ENCODE measurements at places on chromosomes 2 and 18. TPM values are rescaled to one million over a fixed set of nuclear protein-coding genes. Genes with fewer than 3 reads are reported as not detected.
A peak's percentile ranks its signal among the peaks of the same experiment; 100 is the strongest.

MAP2 gene
- 123 TPM for total RNA-seq

DNA sequence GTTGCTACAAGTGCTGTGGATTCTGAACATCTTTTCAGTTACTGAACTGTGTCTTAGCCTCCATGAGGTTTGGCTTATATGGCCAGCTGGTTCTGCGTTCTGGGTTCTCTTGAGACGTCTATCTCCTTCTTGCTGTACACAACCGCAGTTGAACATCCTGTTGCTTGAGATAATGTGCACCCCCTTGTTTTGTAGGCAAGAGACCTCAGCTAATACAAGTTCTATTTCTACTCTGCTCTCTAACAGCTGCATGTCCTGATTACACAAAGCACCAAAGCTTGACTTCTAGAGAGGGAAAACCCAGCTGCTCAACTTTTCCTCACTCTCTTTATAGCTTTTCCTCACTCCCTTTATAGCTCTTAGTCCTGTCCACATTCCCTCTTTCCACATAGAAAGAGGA, 176.0 kb downstream of the LTBP1 start:
- H3K4me3 ChIP-seq: no peak overlapping the region
- H3K4me1 ChIP-seq: no peaks in the 10 kb centered on the region
- no peak for DNase-seq
- H3K36me3 ChIP-seq: no peaks in the 10 kb centered on the region

DIPK1C gene
- total RNA-seq: not detected

- H3K4me1 ChIP-seq: peaks cover 12% of the 10 kb centered on the region
- no peaks in the 10 kb centered on the region for H3K27me3 ChIP-seq
- H3K36me3 ChIP-seq: no peaks in the 10 kb centered on the region
Observed at GRCh38 chr2:109637749-109638570, 23.8 kb downstream of the SOWAHC start.

- peaks cover 16% of the 10 kb centered on the region for H3K4me1 ChIP-seq
- H3K36me3 ChIP-seq: peaks cover 2% of the 10 kb centered on the region
- DNase-seq: no peak
- H3K27me3 ChIP-seq: peaks cover 96% of the 10 kb centered on the region
- no peak overlapping the region for H3K27ac ChIP-seq
Observed at GRCh38 chr2:176088937-176089842, 3.3 kb upstream of the HOXD13 start.

KIF1A gene
- 90.9 TPM for total RNA-seq

DNA sequence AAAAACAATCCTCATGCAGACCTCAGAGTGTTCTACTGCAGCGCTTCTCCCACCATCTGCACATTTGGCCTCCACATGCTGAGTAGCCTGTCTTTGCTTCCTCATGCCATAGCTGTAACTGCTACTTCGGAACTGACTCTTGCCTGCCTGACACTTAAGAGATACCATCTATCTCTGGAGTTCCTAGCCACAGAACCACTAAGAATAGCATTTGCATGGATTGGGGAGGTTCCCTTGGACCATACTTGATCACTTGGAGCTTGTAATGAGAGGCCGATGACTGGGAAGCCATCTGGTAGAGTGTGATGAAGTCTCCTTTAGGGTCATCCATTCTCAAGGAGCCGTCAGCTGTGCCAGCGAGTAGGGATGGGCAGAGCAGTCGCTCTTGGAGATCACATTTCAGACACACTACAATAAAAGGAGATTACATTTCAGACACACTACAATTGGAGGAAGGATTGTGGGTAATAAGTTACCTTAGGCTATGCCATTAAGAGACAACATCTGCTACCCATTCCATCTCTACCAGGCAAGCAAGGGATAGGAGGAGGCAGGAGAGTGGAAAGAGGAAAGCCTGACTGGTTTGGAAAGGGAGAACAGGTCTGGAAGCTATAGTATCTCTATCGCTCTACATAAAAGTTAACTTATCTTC, 21.8 kb downstream of the DOK1 start:
- H3K4me3 ChIP-seq: no peak overlapping the region
- no peak for DNase-seq
- no peak overlapping the region for H3K27ac ChIP-seq
- H3K27me3 ChIP-seq: peaks cover 5% of the 10 kb centered on the region
- peaks cover 20% of the 10 kb centered on the region for H3K4me1 ChIP-seq

GRCh38 chr2:88177556-88177955, 7.4 kb downstream of the THNSL2 start:
- no peak overlapping the region for H3K4me3 ChIP-seq
- H3K36me3 ChIP-seq: no peaks in the 10 kb centered on the region

GRCh38 chr18:7637269-7637668, 70.2 kb downstream of the PTPRM start:
- no peaks in the 10 kb centered on the region for H3K36me3 ChIP-seq
- no peak for DNase-seq
- no peaks in the 10 kb centered on the region for H3K4me1 ChIP-seq
- no peak overlapping the region for H3K27ac ChIP-seq

- H3K36me3 ChIP-seq: no peaks in the 10 kb centered on the region
- no peaks in the 10 kb centered on the region for H3K4me1 ChIP-seq
- H3K27me3 ChIP-seq: no peaks in the 10 kb centered on the region
- H3K4me3 ChIP-seq: no peak overlapping the region
Observed at GRCh38 chr18:61742565-61743429, 150.0 kb downstream of the RNF152 start.

DNA sequence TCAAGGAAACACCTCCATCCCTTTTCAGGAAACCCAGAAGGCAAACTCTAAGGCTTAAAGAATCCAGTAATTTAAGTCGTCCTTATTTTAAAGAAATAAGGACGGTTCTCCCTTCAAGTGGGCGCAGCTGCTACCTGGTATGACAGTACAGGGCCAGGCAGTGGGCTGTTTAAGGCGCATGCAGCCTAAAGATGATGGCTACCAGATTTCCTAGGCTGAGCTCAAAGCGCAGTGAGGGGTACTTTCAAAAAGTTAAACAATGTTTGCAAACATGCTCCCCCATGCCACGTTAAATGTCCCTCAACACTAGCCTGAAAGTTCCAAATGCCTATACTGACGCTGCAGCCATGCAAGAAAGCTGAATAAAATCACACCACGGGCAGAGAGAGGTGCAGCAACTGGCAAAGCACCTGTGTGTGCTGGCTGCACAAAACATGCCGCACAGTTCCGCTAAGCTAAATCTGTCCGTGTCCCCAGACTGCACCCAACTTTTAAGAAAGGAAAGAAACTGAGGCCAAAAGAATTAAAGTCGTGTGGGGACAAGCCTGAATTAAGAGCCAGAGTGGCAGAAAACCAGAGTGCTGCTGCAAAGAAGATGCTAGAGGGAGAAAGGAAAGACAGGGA, 583 bp downstream of the HIBCH start:
- no peaks in the 10 kb centered on the region for H3K36me3 ChIP-seq
- DNase-seq: peak; percentile 3
- peak overlapping the region; percentile 96 for H3K4me3 ChIP-seq
- H3K4me1 ChIP-seq: peaks cover 32% of the 10 kb centered on the region

GRCh38 chr2:95231723-95232122, 24.4 kb downstream of the ZNF892 start:
- H3K36me3 ChIP-seq: peaks cover 29% of the 10 kb centered on the region
- H3K4me1 ChIP-seq: peaks cover 6% of the 10 kb centered on the region
- H3K27me3 ChIP-seq: no peaks in the 10 kb centered on the region

DNA sequence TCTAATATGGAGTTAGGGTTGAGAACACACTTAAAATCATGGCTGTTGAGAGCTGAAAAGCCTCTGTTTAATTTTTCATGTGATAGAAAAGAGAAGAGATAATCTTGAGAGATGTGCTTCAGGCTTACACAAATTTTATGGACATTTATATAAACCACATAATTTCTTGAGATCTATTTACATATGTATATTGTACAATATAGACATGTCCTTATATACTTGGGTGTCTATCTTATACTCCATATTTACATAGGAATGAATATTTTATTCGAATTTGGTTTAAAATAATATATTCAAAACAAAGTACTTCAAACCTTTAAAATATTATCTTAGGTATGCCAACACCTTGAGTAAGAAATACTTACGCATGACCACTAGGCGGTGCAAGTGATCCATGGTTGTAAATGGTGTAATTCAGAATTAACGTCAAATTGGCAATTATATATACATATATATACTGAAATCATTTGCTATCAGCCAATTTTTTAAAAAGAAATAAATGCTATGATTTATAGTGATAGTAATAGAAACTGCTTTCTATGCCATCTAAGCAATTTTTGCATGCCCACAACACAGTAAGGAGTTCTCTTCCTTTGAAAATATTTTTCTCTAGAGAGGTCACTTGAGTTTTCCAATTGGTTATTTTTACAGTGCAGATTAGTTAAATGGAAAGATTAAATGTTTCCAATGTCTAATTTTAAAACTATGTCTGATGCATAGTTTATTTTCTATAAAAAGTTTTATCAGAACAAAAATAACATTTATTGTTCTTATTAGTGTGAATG, 37.6 kb upstream of the SPAG16 start:
- H3K4me3 ChIP-seq: no peak overlapping the region
- peaks cover 1% of the 10 kb centered on the region for H3K4me1 ChIP-seq
- no peaks in the 10 kb centered on the region for H3K27me3 ChIP-seq
- H3K27ac ChIP-seq: no peak overlapping the region

DNA sequence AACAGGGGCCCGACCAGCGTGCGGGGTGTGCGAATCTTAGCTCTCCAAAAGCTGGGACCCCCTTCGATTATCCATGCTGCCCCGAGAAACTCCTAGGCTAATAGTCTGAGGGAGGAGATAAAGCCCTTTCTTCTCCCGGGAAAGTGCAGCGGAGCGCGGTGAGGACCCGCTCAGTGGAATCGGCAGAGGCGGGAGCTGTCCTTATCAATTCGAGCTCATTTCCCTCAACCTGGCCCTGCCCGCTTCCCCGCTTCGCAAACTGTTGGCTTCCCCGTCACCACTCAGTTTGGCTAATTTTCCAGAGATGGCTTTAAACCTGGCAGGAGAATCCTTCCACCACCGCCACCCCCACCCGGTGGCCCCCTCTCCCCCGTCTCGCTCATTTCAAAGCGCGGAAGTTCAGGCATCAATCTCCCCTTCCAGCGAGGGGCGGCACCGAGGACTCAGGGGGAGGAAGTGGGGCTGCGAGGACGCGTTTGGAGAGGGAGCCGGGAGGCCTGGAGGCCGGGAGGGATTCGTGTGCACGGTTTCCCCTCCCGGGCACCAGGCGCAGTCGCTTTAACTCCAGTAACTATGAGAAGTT, 1.6 kb downstream of the KLHL14 start:
- peaks cover 75% of the 10 kb centered on the region for H3K27me3 ChIP-seq
- peak overlapping the region; percentile 89 for H3K4me3 ChIP-seq
- no peaks in the 10 kb centered on the region for H3K36me3 ChIP-seq

GKN1 gene
- total RNA-seq: not detected

DNA sequence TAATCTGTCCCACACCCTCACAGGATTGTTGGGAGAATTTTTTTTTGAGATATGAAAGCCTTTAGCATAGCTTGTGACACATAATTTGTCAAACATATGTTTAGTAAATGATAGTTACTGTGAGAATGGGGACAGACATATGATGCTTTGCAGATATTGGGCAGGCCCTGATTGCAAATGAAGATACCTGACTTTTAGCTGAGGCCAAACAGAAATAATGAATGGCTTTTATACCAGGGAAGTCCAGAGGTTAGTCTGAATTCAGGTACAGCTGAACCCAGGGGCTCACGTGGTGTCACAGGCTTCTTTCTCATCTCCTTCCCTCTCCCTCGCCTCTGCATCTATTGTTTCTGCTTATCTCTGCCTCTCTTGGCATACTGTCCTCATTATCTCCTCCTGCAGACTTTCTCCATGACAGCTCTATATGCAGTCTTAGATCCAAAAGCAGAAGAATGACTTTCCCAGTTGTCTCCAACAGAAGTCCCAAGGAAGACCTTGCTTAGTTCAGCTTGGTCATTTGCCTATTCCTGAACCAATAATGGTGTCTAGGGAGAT, 4.9 kb upstream of the WNT10A start:
- H3K27me3 ChIP-seq: peaks cover 93% of the 10 kb centered on the region
- DNase-seq: no peak
- H3K4me1 ChIP-seq: no peaks in the 10 kb centered on the region
- H3K4me3 ChIP-seq: no peak overlapping the region

All from neural crest cell (in vitro differentiated cells).